ENCODE measurements at places on chromosomes 6 and 20. TPM values are rescaled to one million over a fixed set of nuclear protein-coding genes. Genes with fewer than 3 reads are reported as not detected.

Gene HCRTR2
- not detected for total RNA-seq

Gene ABCC10
- 84.2 TPM for total RNA-seq

Gene SOBP
- total RNA-seq: 1.3 TPM

- H3K27ac ChIP-seq: no peak overlapping the region
- peaks cover 7% of the 10 kb centered on the region for H3K27me3 ChIP-seq
- no peaks in the 10 kb centered on the region for H3K36me3 ChIP-seq
- peaks cover 10% of the 10 kb centered on the region for H3K4me1 ChIP-seq
- DNase-seq: no peak
Observed at GRCh38 chr6:35492258-35492973, 4.5 kb downstream of the TEAD3 start.

DNA sequence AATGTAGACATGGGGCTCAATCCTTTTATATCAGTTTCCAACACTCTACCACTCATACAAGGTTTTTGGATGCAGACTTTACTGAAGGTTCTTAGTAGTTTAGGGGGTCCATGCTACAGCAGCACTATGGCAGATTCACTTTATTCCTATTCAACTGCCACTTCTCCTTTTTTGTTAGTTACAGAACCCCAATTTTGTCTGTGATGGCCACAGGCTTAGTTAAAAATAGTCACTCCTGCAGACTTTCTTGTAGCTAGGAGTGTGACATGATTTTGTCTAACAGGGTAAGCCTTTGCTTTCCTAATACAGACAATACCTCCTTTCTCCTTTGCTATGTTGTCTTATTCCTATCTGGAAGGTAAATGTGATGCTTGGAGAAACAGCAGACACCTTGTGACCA, 90.0 kb upstream of the SLC24A3 start:
- no peaks in the 10 kb centered on the region for H3K27me3 ChIP-seq
- no peak overlapping the region for H3K27ac ChIP-seq
- H3K4me3 ChIP-seq: no peak overlapping the region
- H3K36me3 ChIP-seq: no peaks in the 10 kb centered on the region
- DNase-seq: no peak
- H3K4me1 ChIP-seq: no peaks in the 10 kb centered on the region

DNA sequence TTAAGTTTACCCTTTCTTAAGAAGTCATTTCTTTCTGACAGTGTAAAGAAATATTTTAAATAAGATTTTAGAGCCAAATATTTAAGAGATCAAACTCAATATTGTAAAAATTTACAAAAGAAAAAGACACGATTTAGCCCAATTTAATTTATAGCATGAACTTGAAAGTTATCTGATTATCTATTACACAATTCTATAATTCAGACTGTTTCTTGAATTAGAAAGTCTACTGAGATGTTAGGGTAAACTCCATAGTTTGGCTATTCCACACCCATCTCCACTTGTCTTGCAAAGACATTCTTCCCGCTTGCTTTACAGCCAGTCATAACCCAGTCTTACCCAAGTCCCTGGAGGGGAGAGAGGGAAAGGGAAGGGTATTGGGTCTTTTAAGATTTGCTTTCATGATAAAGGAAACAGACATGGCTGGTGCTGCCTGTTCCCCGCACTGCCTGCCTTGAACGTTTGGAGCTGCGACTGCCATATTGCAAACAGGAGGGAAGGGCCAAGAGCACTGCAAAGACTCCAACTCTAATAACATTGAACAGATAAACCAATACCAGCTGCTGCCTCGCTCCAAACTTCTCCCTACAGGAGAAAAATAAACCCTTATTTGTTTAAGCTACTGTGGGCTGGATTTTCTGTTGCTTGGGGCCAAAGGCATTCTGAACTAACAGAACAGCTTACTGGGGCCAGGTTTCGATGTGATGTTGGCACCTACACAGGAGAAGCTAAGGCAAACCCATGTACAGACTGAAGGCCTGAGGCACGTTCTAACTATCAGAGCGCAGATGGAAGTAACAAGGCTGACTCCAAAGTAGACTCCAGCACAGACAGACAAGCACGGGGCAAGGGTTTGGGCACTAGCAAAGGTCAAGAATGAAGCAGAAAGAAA, 552.3 kb upstream of the JARID2 start:
- no peak for DNase-seq
- H3K27me3 ChIP-seq: no peaks in the 10 kb centered on the region
- H3K4me3 ChIP-seq: no peak overlapping the region
- no peak overlapping the region for H3K27ac ChIP-seq
- no peaks in the 10 kb centered on the region for H3K4me1 ChIP-seq

- peaks cover 6% of the 10 kb centered on the region for H3K36me3 ChIP-seq
- H3K27me3 ChIP-seq: no peaks in the 10 kb centered on the region
- H3K27ac ChIP-seq: no peak overlapping the region
- no peak overlapping the region for H3K4me3 ChIP-seq
Observed at GRCh38 chr6:152273002-152273401, 364.2 kb downstream of the SYNE1 start.

DNA sequence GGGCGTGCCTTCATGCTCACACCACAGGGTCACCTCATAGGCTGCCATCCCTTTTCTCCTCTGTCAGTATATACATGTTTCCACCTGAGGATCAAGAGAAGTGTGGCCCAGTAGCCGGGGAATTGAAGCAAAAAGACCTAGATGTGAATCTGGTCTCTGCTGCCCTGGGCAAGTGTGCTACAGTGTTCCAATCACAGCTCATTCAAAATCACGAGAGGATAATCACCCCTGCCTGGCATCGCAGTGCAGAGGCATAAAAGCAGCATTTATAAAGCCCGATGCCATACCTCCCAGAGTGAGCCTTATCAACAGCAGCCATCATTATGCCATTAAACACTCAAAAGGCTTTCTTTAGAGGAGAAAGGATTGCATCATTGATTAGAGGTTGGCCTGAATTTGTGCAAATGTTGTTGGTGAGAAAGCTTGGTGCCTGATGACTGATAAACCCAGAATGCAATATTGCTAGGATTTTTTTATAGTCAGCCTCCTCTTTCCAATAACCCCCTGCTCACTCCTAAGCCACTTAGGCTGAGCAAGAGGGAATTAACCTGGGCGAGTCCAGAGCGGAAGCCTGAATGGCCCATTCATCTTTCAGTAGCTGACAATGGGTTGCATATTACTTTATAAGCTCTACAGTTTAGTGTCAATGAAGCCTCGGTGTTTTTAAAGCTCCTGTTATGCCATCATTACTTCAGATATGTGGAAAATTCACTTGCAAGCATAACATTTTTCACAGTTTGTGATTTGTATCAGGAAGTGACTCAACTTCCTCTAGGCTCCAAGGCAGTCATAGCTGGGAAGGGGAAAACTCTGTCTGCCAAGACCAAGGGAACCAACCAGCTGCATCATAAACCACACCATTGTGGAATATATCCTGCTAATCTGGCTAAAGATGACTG, 92.5 kb upstream of the NXT1 start:
- H3K27me3 ChIP-seq: no peaks in the 10 kb centered on the region
- H3K4me3 ChIP-seq: no peak overlapping the region
- H3K27ac ChIP-seq: no peak overlapping the region
- no peak for DNase-seq

DNA sequence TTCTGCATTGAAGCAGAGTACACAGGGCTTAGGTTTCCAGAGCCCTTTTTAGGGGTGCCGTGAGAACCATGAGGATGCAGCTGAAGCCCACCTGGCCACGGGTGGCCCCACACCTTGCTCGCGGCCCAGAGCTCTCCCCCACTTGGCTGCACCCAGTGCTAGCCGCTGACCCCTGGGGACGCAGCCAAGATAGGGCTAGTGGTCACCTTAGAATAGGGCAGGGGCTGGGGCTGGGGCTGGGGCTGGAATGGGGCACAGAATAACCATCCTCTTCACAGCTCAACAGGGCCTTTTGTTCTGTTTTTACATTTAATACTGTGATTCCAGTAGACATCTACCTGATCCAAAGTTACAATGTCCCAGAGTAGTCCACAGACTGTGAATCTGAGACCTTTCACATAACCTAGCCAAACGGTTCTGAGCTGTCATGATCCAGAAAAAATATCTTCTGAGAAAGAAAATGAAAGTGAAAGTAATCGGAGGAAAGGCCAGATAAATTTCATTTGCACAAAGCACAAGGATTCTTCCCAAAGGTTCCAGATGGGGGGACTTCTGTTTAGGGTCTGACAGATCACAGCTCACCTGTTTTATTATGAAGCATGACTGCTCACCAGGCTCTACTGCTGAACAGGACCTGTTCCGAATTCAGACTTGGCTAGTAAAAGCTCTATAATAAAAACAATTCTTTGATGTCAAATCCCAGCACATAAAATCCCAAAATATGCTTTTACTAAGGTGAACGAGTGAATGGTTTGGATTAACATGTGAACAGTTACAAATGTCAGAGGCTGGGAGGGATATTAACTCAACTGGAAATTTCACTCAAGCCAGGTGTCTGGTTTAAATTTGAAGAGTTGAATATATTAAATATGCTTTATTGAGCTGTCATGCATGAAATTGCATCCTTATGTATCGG, 401.9 kb downstream of the THBS2 start:
- no peak for DNase-seq
- no peaks in the 10 kb centered on the region for H3K36me3 ChIP-seq
- no peak overlapping the region for H3K27ac ChIP-seq
- no peak overlapping the region for H3K4me3 ChIP-seq

DNA sequence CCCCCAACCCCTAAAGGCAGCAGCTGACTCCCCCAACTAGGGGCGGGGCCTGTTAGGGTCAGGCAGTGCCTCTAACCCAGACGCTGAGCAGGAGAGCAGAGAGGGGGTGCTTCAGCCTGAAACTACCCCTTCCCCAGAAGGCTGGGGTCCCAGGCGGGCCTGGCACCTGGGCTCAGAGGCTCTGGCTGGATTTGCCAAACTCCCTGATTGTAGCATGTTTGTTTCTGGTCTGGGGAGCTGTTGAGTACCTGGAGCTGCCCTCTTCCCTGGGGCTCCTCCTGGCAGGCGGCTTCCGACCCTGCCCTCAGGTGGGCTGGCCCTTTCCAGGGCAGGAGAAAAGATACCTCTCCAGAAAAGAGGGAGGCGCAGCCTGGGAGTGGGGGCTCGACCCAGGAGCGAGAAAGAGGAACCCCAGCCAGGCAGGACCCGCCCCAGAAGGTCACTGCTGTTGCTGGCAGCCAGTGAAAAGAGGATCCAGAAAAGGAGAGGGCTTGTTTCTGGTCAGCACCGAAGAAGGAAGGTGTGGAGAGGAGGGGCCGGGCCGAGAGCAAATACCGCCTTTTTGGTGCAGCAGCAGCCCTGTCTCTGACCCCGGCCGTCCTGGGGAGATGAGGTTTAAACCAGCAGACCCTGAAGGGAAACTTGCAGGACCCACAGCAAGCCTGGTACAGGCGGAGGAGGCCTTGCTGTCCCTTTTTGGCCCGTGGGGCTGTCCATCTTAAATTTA, 810 bp upstream of the ABHD16B start:
- DNase-seq: no peak
- H3K36me3 ChIP-seq: no peaks in the 10 kb centered on the region

- H3K27ac ChIP-seq: no peak overlapping the region
- no peaks in the 10 kb centered on the region for H3K27me3 ChIP-seq
- H3K36me3 ChIP-seq: peaks cover 5% of the 10 kb centered on the region
- H3K4me1 ChIP-seq: no peaks in the 10 kb centered on the region
Observed at GRCh38 chr6:82176616-82177015, 70.9 kb downstream of the IBTK start.

DNA sequence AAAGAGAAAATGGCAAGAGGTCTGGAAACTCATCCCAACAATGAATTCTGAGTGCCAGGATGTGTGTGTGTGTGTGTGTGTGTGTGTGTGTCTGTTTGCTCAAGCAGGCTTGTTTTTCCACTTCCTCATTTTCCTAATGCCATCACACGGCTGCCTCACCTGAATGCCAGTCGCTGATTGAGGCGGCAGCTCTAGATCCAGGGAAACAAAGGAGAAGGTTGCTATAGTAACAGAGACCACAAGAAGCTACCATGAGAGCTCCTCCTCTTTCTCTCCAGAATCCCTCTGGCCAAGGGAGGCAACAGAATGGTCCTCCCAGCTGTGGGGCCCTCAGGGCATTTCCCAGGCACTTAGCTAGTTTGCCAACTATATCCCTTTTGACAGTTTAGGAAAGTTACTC, 241.1 kb upstream of the TSHZ2 start:
- no peak overlapping the region for H3K27ac ChIP-seq
- H3K27me3 ChIP-seq: no peaks in the 10 kb centered on the region
- H3K36me3 ChIP-seq: no peaks in the 10 kb centered on the region
- no peak overlapping the region for H3K4me3 ChIP-seq
- no peak for DNase-seq
- no peaks in the 10 kb centered on the region for H3K4me1 ChIP-seq

DNA sequence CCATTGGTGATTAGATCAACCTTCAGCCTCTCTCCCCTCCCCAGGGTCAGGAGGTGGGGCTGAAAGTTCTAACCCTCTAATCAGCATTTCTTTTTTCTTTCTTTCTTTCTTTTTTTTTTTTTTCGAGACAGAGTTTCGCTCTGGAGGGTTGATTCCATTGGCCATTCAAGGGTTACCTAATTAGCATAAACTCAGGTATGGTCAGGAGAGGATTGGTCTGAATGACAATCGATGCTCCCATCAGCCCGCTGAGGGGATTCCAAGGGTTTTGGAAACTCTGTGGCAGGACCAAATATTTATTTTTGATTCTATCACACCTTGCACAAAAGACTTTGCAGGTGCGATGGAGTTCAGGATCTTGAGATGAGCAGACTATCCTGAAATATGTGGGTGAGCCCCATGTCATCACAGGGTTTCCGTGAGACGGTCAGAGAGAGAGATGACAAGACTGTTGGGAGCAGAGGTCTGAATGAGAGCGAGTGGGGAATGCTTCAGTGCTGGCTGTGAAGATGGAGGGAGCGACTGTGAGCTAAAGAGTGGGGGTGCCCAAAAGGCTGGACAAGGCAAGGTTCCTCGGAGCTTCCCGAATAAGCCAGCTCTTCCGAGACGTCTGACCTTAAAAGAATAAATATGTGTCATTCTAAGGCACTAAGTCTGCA, 107.1 kb downstream of the BMP7 start:
- H3K4me3 ChIP-seq: no peak overlapping the region
- no peaks in the 10 kb centered on the region for H3K36me3 ChIP-seq
- no peak overlapping the region for H3K27ac ChIP-seq
- H3K4me1 ChIP-seq: no peaks in the 10 kb centered on the region
- no peak for DNase-seq

GRCh38 chr20:22452442-22453011, 131.8 kb downstream of the FOXA2 start:
- no peak overlapping the region for H3K4me3 ChIP-seq
- no peaks in the 10 kb centered on the region for H3K4me1 ChIP-seq
- no peak overlapping the region for H3K27ac ChIP-seq
- no peaks in the 10 kb centered on the region for H3K36me3 ChIP-seq
- DNase-seq: no peak

DNA sequence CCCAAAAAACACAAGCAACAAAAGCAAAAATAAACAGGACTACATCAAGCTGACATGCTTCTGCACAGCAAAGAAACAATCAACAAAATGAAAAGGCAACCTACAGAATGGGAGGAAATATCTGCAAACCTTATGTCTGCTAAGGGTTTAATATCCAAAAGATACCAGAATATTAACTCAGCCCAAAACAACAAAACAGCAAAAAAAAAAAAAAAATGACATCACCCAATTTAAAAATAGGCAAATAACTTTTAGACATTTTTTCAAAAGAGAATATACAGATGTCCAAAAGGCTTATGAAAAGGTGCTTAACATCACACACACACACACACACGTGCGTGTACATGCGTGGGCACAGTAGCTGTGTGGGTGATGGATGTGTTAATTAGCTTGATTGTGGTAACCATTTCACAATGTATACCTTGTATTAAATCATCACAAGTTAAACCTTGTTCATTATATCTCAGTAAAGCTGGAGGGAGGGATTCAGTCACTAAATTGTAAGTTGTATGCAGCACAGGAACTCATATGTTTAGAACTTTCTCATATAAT, 52.4 kb downstream of the QKI start:
- no peak overlapping the region for H3K4me3 ChIP-seq
- no peaks in the 10 kb centered on the region for H3K4me1 ChIP-seq

Data from B cell (primary cell).